ENCODE measurements at places on chromosomes 2 and 18. TPM values are rescaled to one million over a fixed set of nuclear protein-coding genes. Genes with fewer than 3 reads are reported as not detected.
A peak's percentile ranks its signal among the peaks of the same experiment; 100 is the strongest.

DNA sequence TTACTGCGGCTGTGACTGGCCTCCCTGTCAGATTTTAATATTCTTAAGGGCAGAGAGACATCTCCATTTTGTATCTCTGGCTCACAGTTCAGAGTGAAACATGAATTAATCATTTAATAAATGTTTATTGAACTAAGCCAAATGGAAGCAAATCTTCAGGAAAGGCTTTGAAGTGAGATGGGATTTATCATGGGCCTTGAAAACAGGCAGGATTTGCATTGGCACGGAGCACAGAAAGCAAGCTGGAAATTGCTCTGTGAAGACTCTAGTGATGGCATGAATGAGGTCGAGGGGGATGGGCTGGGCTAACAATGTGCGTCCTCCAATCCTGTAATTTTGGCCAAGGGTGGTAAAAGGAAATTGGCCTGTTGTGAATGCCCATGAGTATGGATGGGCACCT is 369.8 kb upstream of the SOX11 start:
- no peak for DNase-seq
- no peaks in the 10 kb centered on the region for H3K36me3 ChIP-seq
- H3K4me3 ChIP-seq, result no peak overlapping the region

GRCh38 chr2:59889305-59889704 is 664.1 kb downstream of the BCL11A start:
- H3K4me3 ChIP-seq, result no peak overlapping the region
- no peaks in the 10 kb centered on the region for H3K36me3 ChIP-seq
- peaks cover 24% of the 10 kb centered on the region for H3K4me1 ChIP-seq
- H3K27ac ChIP-seq, result no peak overlapping the region
- no peak for DNase-seq

DNA sequence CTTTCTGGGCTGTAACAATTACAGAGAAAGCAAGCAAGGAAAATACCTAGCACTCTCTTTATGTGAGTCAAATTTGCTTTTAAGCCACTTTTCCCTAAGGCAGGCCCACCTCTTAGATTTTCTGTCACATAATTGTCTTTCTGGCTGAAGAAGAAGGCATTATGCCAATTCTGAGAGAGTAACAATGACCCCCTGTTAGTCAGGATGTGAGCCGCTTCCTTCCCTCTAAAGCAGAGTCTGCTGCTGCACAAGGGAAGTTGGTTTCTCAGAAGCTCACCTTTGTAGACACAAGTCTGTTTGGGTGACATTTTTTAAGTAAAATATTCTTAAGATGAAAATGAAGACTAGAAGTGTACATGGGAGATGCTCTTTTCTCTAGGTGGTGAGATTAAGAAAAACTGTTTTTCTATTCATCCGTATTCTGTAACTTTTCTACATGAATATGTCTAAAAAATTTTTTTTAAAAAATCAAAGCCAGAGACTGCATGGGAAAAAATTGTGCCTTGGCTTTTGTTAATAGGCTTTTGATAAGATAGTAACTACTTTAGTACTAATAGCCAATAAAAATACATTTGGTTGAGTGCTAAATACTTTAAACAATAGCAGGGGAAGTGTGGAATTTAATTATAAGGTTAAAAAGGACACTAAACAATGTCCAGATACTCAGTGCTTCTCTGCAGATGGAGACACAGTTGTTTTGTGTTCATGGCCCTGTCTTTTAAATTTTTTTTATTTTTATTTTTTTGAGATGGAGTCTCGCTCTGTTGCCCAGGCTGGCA is 33.4 kb upstream of the VPS54 start:
- peaks cover 16% of the 10 kb centered on the region for H3K4me1 ChIP-seq
- H3K36me3 ChIP-seq, result no peaks in the 10 kb centered on the region
- no peak overlapping the region for H3K4me3 ChIP-seq
- no peak overlapping the region for H3K27ac ChIP-seq
- H3K27me3 ChIP-seq, result no peaks in the 10 kb centered on the region

GRCh38 chr2:137220438-137220993 is 455.2 kb downstream of the THSD7B start:
- no peak for DNase-seq
- no peak overlapping the region for H3K27ac ChIP-seq
- no peaks in the 10 kb centered on the region for H3K36me3 ChIP-seq
- no peak overlapping the region for H3K4me3 ChIP-seq

- peaks cover 2% of the 10 kb centered on the region for H3K4me1 ChIP-seq
- H3K27me3 ChIP-seq, result no peaks in the 10 kb centered on the region
- no peaks in the 10 kb centered on the region for H3K36me3 ChIP-seq
- DNase-seq, result no peak
- H3K4me3 ChIP-seq, result no peak overlapping the region
- peak overlapping the region; percentile 30 for H3K27ac ChIP-seq
Observed at GRCh38 chr18:21049306-21049705, 62.3 kb downstream of the ROCK1 start.

DNA sequence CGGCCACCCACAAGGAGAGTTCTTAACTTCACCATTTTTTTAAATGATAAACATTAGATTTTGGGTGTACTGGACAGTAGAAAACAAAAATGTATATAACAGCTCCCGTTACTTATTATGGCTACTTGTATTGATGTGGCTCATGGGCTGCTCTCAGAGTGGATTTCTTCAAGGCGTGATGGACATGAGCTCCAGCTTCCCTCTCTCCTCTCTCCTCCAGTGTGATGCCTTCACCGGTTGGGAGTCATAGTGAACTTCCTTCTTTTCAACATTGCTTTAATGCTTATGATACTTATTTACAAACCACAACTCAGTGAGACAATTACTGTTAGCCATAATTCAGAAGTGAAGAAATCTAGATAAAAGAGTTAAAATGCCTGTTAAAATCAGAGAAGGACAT is 515.2 kb downstream of the RNF144A start:
- H3K36me3 ChIP-seq, result no peaks in the 10 kb centered on the region
- H3K27me3 ChIP-seq, result no peaks in the 10 kb centered on the region
- no peak overlapping the region for H3K4me3 ChIP-seq
- DNase-seq, result no peak
- no peak overlapping the region for H3K27ac ChIP-seq
- peaks cover 56% of the 10 kb centered on the region for H3K4me1 ChIP-seq

GRCh38 chr2:40550085-40550484 is 98.2 kb upstream of the SLC8A1 start:
- no peak overlapping the region for H3K27ac ChIP-seq
- no peaks in the 10 kb centered on the region for H3K36me3 ChIP-seq
- no peak overlapping the region for H3K4me3 ChIP-seq
- no peaks in the 10 kb centered on the region for H3K27me3 ChIP-seq

GRCh38 chr2:235358981-235359471 is 134.8 kb upstream of the AGAP1 start:
- H3K36me3 ChIP-seq, result no peaks in the 10 kb centered on the region
- no peak overlapping the region for H3K4me3 ChIP-seq
- peaks cover 13% of the 10 kb centered on the region for H3K27me3 ChIP-seq
- H3K4me1 ChIP-seq, result no peaks in the 10 kb centered on the region
- no peak overlapping the region for H3K27ac ChIP-seq

DNA sequence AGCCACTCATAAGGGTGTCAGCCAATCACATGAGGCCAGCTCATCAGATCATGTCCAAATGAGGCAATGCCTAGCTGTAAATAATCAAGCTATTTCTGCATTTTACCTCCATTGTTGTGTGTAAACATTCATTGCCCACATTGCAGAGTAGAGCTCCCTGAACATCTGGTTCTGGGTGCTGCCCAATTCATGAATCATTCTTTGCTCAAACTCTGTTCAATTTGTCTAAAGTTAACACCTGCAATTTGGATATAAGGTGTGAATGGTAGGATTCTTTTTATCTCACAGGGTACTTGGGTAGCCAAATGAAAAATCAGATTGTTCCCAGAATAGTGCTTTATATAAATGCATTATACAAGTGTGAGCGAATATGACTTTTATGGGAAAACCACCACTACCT is 345.5 kb upstream of the NT5C1B start:
- DNase-seq, result no peak
- H3K27me3 ChIP-seq, result no peaks in the 10 kb centered on the region
- H3K27ac ChIP-seq, result no peak overlapping the region
- H3K4me3 ChIP-seq, result no peak overlapping the region
- no peaks in the 10 kb centered on the region for H3K4me1 ChIP-seq
- no peaks in the 10 kb centered on the region for H3K36me3 ChIP-seq

GRCh38 chr2:43226955-43227829 is 786 bp upstream of the ZFP36L2 start:
- peaks cover 24% of the 10 kb centered on the region for H3K4me1 ChIP-seq
- no peaks in the 10 kb centered on the region for H3K36me3 ChIP-seq
- H3K27me3 ChIP-seq, result no peaks in the 10 kb centered on the region
- H3K27ac ChIP-seq, result peak overlapping the region; percentile 89
- DNase-seq, result peak; percentile 61
- peak overlapping the region; percentile 92 for H3K4me3 ChIP-seq

DNA sequence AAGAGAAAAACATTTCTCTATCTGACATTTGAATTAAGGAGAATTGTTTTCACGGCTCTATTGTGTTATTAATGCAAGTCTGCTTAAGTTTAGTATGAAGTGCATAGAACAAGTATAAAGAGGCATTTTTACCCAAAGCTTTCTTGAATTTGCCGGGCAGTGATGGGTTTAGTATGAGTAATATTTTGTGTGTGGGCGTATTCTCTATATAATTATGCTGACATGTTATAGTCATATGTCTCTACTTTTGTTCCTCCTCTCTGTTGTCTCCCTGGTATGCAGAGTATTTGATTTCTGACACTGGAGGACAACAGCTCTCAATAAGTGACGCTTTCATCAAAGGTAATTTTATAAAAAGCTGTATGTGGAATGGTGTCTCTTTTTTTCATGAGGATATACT is 45.9 kb downstream of the PIKFYVE start:
- no peaks in the 10 kb centered on the region for H3K27me3 ChIP-seq
- DNase-seq, result no peak
- H3K4me1 ChIP-seq, result no peaks in the 10 kb centered on the region
- H3K27ac ChIP-seq, result no peak overlapping the region
- H3K36me3 ChIP-seq, result peaks cover 28% of the 10 kb centered on the region

DNA sequence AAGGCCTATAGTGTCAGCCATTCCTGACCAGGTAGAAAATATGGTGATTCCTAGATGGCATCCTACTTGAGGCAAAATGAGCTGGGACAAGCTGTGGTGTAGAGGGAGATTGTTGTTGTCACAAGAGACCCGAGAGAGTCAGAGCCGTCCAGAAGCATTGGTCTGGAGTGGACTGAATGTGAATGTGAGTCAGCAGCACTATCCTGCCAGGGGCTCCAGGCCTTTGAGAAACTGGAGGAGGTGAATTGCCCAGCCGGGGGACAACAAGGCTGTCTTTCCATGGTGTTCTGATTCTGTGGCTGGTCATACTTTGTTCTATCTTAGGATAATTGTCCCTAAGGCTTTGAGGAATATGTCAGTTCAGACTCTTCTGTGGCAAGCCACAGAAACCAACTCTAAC is 29.4 kb upstream of the EIF2AK3 start:
- no peak overlapping the region for H3K27ac ChIP-seq
- H3K4me3 ChIP-seq, result no peak overlapping the region
- no peak for DNase-seq
- H3K27me3 ChIP-seq, result no peaks in the 10 kb centered on the region

GRCh38 chr2:157339965-157340655 is 14.5 kb upstream of the ERMN start:
- no peaks in the 10 kb centered on the region for H3K27me3 ChIP-seq
- H3K4me3 ChIP-seq, result no peak overlapping the region
- peaks cover 2% of the 10 kb centered on the region for H3K36me3 ChIP-seq
- no peaks in the 10 kb centered on the region for H3K4me1 ChIP-seq

GRCh38 chr18:72542342-72542741 is 1.8 kb downstream of the CBLN2 start:
- no peak overlapping the region for H3K4me3 ChIP-seq
- DNase-seq, result no peak
- no peaks in the 10 kb centered on the region for H3K4me1 ChIP-seq
- no peak overlapping the region for H3K27ac ChIP-seq

GRCh38 chr2:20514596-20515269 is 67.9 kb downstream of the RHOB start:
- H3K4me3 ChIP-seq, result no peak overlapping the region
- H3K36me3 ChIP-seq, result no peaks in the 10 kb centered on the region
- DNase-seq, result no peak

DNA sequence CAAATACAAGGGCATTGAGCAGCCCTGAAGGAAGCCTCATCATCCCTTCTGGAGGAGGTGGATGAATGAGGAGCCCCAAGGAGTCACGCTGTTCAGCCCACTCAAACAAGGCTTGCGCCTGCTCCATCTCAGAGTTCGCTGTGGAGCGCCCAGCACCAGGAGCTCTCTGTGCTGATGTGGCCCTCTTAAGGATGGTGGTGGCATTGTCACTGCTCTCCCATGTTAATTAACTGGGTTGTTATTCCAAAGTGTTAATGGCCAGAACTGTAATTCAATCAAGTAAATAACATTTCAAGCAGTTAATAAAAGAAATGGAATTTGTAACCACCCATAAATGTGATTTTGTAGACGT is 726.0 kb upstream of the RAB6C start:
- no peaks in the 10 kb centered on the region for H3K36me3 ChIP-seq
- H3K27me3 ChIP-seq, result no peaks in the 10 kb centered on the region
- no peak overlapping the region for H3K4me3 ChIP-seq
- H3K27ac ChIP-seq, result no peak overlapping the region
- DNase-seq, result no peak
- H3K4me1 ChIP-seq, result no peaks in the 10 kb centered on the region

DNA sequence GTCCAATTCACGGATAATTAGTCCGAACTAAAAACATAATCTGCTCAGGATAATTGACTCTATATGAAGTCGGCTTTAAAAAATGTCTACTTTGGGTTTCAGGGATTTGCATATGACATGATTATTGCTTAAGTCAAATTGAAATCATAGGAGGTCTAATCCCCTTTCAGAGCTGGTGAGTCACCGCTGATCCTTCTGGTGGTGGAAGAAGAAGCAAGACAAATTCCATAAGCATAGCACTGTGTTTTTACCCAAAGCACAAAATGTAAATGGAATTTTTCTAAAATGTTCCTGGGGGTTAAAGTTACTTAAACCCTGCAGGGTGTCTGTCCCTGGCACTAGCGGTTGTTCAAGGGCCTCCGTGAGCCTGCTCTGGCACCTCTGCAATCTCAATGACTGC is 460.2 kb downstream of the LRATD1 start:
- peaks cover 4% of the 10 kb centered on the region for H3K27me3 ChIP-seq
- DNase-seq, result no peak
- no peak overlapping the region for H3K4me3 ChIP-seq
- H3K36me3 ChIP-seq, result peaks cover 3% of the 10 kb centered on the region
- H3K4me1 ChIP-seq, result no peaks in the 10 kb centered on the region

DNA sequence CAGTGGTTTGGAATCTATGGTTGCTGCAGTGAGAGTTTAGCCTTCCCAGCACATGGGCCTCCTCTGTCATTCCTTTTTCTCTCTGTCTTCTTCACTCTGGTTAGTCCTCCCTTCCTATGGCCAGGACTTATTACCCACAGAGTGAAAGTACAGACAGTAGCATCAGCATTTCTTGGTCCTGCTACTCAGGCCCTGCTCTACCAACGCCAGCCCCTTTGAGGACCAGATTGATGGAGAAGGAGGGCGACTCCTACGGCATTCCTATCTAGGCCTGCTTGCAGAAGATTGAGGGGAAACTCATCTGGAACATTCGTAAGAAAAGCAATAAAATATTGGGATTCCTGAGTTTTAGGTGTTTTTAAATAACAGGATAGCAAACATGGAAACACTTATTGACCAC is 43.5 kb downstream of the BMP10 start:
- DNase-seq, result no peak
- peaks cover 23% of the 10 kb centered on the region for H3K4me1 ChIP-seq
- no peaks in the 10 kb centered on the region for H3K27me3 ChIP-seq
- H3K27ac ChIP-seq, result peak overlapping the region; percentile 43
- no peak overlapping the region for H3K4me3 ChIP-seq
- H3K36me3 ChIP-seq, result peaks cover 15% of the 10 kb centered on the region

The CRACDL gene
- 0.95 TPM for total RNA-seq

The RTP5 gene
- 1.4 TPM for total RNA-seq

The HOXD10 gene
- not detected for total RNA-seq

The CCBE1 gene
- not detected for total RNA-seq

The BIN1 gene
- total RNA-seq, result 172 TPM

The NRP2 gene
- 0.85 TPM for total RNA-seq

The CDK5R2 gene
- not detected for total RNA-seq

The GGCX gene
- 25.7 TPM for total RNA-seq

The RAD51AP2 gene
- total RNA-seq, result not detected

The HAAO gene
- total RNA-seq, result 0.72 TPM
